ENCODE measurements at places on chromosomes 7 and 10.

DNA sequence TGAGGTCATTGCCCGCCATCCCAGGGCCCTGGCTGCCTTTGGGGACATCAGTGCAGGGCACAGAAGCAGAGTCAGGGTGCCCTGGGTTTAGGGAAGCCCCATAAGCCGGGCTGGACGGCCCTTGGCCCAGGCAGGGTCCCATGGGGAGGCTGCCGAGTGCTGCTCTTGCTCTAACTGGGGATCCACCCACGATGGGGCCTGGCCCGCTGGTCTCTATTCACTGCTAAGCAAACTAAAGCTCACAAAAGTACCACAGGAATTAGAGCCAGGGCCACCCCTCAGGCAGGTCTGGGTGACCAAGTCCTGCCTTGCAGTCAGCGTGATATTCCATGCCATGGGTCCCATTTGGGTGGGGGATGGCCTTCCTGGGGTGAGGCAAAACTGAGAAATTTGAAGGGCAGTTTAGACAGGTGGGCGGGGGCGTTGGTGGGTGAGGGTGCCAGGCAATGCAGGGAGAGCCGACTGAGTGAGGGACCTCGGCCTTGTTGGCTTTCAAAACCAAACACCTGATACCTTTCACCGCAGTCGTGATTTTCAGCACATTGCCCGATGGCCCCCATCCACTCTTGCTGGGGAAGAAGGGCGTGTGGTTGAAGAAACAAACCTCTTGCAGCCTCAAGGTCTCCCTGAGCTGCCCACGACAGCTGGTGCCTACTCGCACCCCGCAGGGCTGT, 92.8 kb upstream of the PPIF start:
- no peak for DNase-seq

GRCh38 chr7:130966246-130967009, 232.4 kb upstream of the KLF14 start:
- DNase-seq: no peak

DNA sequence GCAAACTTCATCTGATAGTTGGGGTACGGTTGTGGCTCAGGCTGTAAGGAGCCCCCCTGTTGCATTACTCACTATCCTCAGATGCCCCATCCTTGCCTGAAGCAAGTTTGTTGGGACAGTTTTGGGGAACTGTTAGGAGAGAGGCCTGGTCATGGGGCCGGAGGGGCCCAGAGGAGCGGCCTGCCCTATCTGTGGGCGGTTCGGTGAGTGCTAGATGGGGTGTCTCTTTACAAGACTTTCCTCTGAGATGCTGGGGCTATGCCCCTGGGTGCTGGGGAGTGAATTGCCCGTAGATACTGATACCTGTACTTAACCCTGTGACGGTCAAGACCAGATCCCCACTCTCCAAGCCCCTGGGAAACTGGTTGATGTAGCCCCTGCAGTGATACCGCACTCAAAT, 12.4 kb downstream of the CUX1 start:
- DNase-seq: no peak

DNA sequence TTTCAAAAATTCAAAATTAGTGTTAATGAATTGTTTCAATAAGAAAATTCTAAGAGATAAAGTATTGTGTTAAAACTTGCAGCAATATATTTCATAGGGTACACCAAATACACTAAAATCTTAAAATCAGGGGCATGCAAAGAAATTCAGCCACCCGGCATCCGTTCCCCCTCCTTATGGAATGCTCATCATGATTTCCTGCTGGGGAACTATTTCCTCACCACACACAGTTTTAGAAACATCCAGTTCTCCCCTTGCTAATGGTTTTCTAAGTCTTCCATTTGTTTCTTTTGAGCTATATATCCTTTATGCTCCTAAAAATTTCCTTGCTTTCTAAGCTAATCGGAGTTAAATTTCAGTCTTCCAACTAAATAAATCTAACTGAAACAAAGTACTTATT, 60.7 kb downstream of the CHCHD3 start:
- no peak for DNase-seq
